NCI-H1105 (cell line): ENCODE measurements at places on chromosomes 11 and 22.

- DNase-seq: no peak
Measured at GRCh38 chr22:38784856-38785255, 9.1 kb downstream of the DNAL4 start.

GRCh38 chr22:26995235-26995634 is 337.8 kb downstream of the MIAT start:
- peak; percentile 19 for DNase-seq

- DNase-seq: no peak
Measured at GRCh38 chr11:20351751-20352262, 11.7 kb upstream of the HTATIP2 start.

DNA sequence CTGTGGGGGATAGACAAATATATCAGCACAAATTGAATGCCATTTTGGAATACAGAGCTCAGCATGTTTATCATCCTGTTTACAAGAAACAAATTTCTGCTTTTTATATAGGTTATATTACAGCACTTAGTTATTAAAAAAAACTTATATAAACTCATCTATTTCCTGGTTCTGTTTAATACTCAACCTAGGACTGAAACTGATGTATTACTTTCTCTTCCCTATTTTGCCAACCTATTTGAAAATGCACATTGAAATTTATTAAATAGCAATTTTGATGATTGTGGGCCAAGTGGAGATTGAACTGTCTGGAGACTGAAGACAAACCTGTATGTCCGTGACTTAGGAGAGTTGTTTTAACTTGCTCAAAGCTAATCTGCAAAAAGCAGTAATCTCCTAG is 288.3 kb upstream of the ANO3 start:
- DNase-seq: no peak

DNA sequence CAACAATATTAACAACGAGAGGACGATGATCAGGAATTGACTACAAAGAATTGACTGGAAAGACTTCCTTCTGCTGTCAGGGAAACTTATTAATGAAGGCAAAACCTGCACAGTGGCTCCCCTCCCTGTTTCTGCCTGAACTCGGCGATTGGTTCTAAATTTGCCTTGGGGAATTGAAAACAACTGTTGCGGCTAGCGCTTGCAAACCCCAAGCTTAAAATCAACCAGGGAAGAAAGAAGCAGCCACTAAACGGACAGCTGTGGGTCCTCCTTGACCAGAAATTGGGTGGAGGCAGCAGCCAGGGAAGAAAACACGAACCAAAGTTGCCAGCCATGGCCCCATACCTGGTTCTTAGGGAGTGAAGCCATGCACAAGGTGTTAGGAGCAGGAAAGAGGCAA is 383.5 kb upstream of the CADM1 start:
- no peak for DNase-seq

DNA sequence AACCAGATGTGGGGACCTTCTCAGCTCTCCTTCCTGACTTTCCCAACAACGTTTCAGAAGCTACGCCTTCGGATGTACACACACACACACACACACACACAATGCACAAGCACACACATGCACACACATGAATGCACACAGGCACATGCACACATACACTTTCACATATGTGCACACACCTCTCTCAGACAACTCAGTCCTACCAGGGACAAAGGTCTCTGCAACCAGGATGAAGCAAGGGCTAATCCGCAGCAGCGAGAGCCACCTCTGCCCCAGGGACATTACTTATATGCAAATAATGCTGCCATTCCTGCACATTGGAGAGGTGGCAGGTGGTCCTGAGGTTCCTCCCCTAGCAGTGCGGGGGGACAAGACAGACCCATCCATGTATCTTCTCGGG is 27.4 kb upstream of the LINC01488 start:
- DNase-seq: no peak

- DNase-seq: no peak
Measured at GRCh38 chr22:27146866-27147633, 489.7 kb downstream of the MIAT start.

GRCh38 chr11:1233351-1234053 is 10.6 kb downstream of the MUC5B start:
- DNase-seq: no peak

DNA sequence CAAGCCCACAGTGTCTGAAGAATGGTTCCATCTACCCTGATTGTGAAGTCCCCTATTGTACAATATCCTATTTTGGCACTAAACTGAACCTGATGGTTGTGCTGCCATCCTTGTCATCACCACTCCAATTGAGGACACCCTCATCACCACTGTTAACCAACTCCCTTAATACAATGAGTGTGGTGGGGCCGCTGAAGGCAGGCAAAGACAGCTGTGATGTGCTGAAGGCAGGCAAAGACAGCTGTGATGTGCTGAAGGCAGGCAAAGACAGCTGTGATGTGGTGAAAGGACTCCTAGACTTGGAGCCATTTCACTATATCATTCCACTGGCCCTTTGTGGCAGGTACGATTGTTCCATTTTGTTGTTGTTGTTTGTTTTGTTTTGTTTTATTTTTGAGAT is 481.6 kb downstream of the SOX6 start:
- no peak for DNase-seq
